LHCN-M2 (cell line): ENCODE measurements at places on chromosomes 5 and 9. TPM values are rescaled to one million over a fixed set of nuclear protein-coding genes. Genes with fewer than 3 reads are reported as not detected.

IRF1 gene
- total RNA-seq: 17.8 and 20.3 TPM in 2 replicates

PCDHGA12 gene
- 6.1 and 6.9 TPM in 2 replicates for total RNA-seq

PIP5KL1 gene
- 2.0 and 2.6 TPM in 2 replicates for total RNA-seq

LCN15 gene
- not detected in 2 replicates for total RNA-seq

DNA sequence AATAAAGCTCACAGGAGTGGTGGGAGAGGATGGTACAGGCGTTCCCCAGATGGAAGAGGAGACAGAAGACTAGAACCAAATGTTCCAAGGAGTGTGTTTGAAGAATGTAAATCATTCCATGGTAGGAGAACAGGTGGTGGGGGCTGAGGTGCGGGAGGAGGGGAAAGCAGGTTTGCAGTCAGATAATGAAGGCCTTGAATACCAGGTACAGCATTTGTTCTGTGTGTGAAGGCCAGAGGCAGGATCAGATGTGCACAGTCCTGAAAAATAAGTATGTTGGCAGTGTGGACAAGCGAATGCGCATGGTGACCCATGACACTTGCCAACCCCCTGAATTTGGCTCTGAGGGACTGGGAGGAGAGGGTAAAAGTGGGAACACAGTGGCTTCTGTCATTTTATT is 59.9 kb upstream of the ALDH1B1 start:
- DNase-seq: no peak

DNA sequence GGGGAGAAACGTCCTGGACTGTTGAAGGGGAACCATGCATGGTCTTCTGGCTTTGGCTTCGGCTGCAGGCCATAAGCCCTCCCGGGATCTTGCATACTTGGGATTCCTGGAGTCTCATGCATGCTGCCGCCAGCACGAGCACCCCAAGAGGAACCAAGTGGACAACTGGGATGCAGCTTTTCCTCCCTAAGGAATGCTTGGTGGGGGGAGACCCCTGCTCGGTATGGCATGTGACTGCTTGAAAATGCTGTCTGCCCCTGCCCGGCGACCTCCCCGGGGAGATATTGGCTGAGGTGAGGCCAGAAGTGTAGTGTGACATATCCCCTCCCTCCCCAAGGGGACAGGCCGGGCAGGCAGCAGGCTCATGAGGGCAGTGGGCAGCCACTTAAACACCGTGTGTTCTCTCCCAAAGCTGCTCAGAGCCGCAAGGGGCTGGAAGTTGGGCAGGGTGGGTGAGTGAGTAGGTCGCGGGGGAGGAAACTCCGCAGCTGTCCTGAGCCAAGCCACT is 15.7 kb downstream of the TMEM171 start:
- DNase-seq: no peak

DNA sequence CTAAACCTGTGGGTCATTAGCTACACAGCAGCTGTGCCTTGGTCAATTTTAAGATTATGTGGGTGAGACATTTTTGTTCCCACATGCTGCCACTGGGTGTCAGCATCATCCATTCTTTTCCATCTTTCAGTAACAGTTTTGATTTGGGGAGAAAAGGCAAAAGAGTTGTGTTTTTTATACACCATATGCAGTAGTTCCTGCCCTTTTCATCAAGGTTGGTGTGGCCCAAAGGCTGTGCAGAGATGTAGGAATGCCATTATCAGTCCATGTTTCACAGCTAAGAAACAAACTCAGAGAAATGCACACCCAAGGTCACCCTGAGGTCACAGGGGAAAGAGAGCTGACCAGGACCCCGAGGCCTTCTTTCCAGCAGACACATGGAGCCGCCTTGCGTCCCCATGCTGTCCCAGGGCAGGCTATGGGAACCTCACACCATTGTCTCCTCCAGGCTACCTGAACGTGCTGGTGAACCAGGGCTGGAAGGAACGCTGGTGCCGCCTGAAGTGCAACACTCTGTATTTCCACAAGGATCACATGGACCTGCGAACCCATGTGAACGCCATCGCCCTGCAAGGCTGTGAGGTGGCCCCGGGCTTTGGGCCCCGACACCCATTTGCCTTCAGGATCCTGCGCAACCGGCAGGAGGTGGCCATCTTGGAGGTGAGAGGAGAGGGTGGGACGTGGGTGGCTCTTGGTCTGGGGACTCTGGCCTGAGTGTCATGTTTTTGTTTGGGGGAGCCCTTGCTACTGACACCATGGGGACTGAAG is 27.8 kb upstream of the GRPEL2 start:
- DNase-seq: peak; percentile 65

DNA sequence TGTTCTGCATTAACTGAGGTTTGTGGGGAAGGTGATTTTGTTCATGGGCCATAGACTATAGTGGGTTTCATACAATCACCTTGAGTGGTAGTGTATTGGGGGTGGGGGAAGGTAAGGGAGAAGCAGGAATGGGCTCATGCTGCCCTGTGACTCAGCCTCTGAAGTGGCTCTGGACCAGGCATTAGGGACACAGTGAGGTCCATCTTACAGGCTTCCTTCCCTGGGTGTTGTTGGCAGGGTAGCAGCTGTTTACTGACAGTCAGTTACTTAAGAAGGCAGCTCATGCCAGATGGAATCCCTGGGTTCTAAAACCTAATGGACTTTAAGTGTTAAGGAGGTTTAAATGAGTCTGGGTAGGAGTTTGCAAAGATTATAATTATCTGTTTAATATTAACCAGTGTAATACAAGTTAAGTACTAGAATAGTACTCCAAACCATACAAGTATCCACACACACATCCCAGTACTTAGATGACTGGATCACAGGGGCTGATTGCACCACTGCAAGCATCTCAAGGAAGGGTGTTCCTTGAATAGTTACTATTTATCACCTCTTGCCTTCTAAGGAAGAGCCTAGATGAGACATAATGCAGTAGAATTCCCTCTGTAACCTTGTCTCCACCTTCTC is 59.3 kb downstream of the CAST start:
- DNase-seq: peak; percentile 72

- no peak for DNase-seq
Observed at GRCh38 chr5:27705661-27706060, 667.3 kb upstream of the CDH9 start.

- DNase-seq: peak; percentile 35
Observed at GRCh38 chr5:39717176-39717897, 292.6 kb upstream of the DAB2 start.
